ENCODE measurements at places on chromosomes 3 and 15.
A peak's percentile ranks its signal among the peaks of the same experiment; 100 is the strongest.

- DNase-seq = no peak
Measured at GRCh38 chr15:31158858-31159569, 57.5 kb upstream of the TRPM1 start.

GRCh38 chr3:132749786-132750185, 27.6 kb upstream of the NPHP3 start:
- no peak for DNase-seq

DNA sequence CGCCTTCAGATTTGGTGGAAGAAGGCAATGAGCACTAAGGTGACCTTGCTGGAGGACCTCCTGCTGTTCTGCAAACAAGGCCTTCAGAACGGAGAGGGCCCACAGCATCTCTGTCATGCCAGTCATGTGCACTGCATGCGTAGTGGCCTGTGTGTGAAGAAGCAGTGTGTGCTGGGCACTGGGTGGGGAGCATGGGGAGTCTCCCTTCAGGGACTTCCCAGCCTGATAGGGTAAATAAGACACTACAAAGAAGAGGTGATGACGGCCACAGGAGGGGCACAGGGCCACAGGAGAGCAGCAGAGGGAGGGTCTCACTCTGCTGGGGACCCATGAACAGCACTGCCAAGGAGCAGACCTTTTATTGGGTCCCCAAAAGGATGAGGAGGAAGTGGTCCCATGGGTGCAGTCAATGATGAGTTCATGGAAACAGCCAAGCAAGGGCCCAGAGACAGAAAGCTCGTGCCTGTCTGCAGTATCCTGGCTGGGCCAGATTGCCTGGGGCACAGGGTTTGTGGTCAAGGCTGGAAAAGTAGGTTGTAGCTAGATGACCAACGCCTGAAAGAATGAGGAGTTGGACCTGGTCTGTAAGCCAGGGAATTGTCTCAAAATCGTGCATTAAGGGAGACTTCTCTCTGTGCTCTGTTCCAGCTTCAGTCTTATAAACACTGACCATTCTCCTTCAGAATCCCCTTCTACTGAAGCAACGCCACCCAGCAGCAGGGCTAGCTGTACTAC, 67.8 kb upstream of the SEC61A1 start:
- DNase-seq = no peak

- no peak for DNase-seq
Measured at GRCh38 chr3:87236093-87236492, 9.0 kb downstream of the CHMP2B start.

DNA sequence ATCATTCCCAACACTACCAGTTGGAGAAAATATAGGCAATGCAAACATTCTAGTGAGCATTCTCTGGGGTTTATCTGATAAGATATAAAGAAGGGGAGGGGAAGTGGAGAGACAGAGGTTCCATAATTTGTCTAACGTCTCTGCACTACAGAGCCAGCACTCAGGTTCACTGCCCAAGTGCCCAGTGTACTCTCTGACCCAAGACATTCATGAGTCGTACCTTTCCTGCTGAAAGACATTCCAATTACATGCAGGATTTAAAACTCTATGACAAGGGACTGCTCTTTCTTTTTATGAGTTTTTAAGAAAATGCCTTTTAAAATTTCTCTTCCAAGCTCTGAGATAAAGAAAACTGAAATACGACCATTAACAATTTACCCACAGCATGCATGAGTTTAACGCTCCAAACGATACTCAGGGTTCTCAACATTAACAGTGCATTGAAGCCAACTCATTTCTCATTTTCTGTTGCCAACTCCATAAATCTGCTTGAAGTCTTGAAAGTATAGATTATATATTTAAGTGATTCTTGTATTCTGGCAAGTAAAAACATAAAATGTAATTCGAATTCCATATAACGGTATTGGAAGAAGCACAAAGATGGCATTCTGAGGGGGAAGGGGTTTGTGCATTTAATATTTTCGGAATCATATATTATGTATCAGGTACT, 193.4 kb downstream of the SUCLG2 start:
- no peak for DNase-seq

- peak; percentile 33 for DNase-seq
Measured at GRCh38 chr3:134211797-134212196, 38.9 kb downstream of the RYK start.

GRCh38 chr15:79617071-79617470, 184.9 kb downstream of the MINAR1 start:
- no peak for DNase-seq

GRCh38 chr3:80055306-80055705, 287.5 kb upstream of the ROBO1 start:
- DNase-seq = no peak
